Right cardiac atrium (tissue), 5 donors: ENCODE measurements at places on chromosomes 13 and 19. TPM values are rescaled to one million over a fixed set of nuclear protein-coding genes. Genes with fewer than 3 reads are reported as not detected.

DNA sequence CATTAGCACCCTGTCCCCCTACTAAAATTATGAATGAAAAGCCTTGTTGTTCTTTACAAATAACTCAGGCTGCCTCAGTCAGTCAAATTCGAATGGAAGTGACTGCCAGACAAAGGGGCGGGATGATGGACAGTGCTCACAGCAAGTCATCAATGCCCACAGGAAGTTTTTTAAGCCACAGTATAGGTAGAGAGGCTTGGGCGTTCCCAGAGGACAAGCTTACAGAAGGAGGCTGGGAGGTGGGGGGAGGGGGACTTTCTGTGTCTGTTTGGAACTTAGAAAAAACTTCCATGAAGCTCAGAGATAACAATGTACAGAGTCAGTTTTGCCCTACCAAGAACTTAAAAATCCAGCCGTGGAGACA lies 18.5 kb upstream of the SPRY2 start:
- no peak for DNase-seq

GRCh38 chr19:8329996-8330395 lies 8.7 kb downstream of the RPS28 start:
- no peak for DNase-seq

- DNase-seq: no peak
Measured at GRCh38 chr19:33032218-33032781, 32.4 kb downstream of the RHPN2 start.

GRCh38 chr13:52127378-52127777 lies 1.5 kb downstream of the NEK5 start:
- DNase-seq: no peak

Gene RAB4B
- total RNA-seq: 14.4 TPM

Gene TOMM40
- total RNA-seq: 36.7 TPM

Gene TMEM238
- 0.47 TPM for total RNA-seq

Gene SUGP1
- 41.8 TPM for total RNA-seq
